ENCODE measurements at places on chromosomes 7 and 10.

- DNase-seq: no peak
Observed at GRCh38 chr7:142870566-142871259, 14.8 kb downstream of the TRPV6 start.

DNA sequence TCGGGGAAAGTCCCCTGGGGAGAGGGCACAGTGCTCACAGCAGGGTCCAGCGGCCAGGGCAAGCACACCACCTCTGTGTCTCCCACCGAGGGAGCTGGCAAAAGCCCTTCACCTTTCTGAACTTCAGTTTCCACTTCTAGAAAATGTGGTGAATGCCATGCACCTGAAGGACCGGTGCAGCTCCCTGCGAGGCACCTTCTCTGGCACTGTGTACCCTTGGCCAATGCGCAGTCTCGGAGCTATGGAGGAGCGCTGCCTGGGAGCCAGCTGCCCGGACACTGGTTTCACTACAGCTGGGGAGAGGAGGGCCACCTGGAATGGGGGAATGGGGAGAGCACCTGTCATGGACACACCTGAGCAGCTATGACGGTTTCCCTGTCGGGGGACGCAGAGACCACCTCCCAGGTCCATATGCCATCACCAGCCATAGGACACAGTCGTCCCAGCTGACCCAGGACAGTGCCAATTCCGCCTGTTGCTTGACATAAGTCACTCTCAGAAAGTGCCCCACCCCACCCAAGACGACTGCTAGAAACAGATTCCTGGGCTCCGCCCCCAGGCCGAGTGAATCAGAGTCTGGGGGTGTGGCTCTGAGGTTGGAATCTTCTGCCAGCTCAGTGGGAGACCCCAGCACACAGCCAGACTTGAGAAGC lies 16.8 kb downstream of the RASGEF1A start:
- no peak for DNase-seq

- peak; percentile 88 for DNase-seq
Observed at GRCh38 chr7:585229-585711, 65.6 kb upstream of the PDGFA start.

- no peak for DNase-seq
Observed at GRCh38 chr7:4819560-4820404, 42.0 kb downstream of the PAPOLB start.

DNA sequence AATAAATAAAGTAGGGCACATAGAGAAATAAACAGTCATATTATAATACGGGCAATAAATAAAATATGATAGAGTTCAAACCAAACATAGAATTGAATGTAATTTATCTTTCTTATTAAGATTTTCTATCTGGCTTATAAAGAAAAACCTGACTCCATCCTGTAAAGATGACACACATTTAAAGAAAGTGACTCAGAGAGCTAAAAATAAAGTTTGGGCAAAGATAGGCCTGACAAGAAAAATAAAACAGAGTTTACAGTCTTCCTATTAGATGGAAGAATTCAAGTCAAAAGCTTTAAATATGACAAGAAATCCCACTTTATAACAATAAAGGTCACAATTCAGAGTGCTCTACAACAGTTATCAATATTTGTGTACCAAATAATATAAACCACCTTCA lies 580.6 kb downstream of the PHTF2 start:
- DNase-seq: no peak

Measured in activated CD4-positive, alpha-beta T cell treated with anti-CD3 and anti-CD28 coated beads, Interleukin-2, Interleukin-6, amounts not matched to agents 100 ng/mL and 50 ng/mL, durations not matched to agents 16 hours and 8 hours (primary cell).